Aorta (tissue), 5 donors: ENCODE measurements at places on chromosomes 1 and 21. TPM values are rescaled to one million over a fixed set of nuclear protein-coding genes. Genes with fewer than 3 reads are reported as not detected.
A peak's percentile ranks its signal among the peaks of the same experiment; 100 is the strongest.

The ZNF695 gene
- polyA plus RNA-seq, result not detected

The C1QC gene
- polyA plus RNA-seq, result 230 TPM

DNA sequence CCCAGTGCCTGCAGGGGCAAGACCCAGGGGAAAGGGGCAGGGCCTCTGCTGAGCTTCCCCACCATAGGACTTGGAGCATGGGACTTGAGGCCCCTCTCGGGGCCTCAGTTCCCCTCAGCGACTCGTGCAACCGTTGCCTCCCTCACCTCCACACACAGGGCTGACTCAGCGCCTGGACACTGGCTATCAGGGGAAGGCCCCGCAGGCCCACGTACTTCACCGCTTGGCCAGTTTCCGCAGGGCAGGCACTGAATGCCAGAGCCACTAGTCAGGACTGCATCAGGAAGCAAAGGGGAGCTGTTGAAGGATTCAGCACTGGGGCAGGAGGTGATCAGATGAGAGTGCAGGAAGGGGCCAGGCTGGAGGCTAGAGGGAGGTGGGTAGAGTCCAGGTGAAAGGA lies 15.5 kb upstream of the FAM131C start:
- no peaks in the 10 kb centered on the region for H3K4me1 ChIP-seq
- no peaks in the 10 kb centered on the region for H3K36me3 ChIP-seq
- no peaks in the 10 kb centered on the region for H3K27me3 ChIP-seq
- H3K27ac ChIP-seq, result no peak overlapping the region
- H3K4me3 ChIP-seq, result no peak overlapping the region

GRCh38 chr1:237687804-237688203 lies 202.9 kb downstream of the ZP4 start:
- no peak overlapping the region for H3K4me3 ChIP-seq
- DNase-seq, result no peak

GRCh38 chr1:215878843-215879242 lies 311.7 kb downstream of the KCTD3 start:
- H3K4me1 ChIP-seq, result no peaks in the 10 kb centered on the region
- no peak overlapping the region for H3K27ac ChIP-seq
- H3K27me3 ChIP-seq, result no peaks in the 10 kb centered on the region
- DNase-seq, result no peak
- no peak overlapping the region for H3K4me3 ChIP-seq

GRCh38 chr1:28243685-28244311 lies 7.9 kb downstream of the ATP5IF1 start:
- H3K4me3 ChIP-seq, result no peak overlapping the region
- no peaks in the 10 kb centered on the region for H3K4me1 ChIP-seq
- no peaks in the 10 kb centered on the region for H3K36me3 ChIP-seq
- H3K27me3 ChIP-seq, result no peaks in the 10 kb centered on the region

DNA sequence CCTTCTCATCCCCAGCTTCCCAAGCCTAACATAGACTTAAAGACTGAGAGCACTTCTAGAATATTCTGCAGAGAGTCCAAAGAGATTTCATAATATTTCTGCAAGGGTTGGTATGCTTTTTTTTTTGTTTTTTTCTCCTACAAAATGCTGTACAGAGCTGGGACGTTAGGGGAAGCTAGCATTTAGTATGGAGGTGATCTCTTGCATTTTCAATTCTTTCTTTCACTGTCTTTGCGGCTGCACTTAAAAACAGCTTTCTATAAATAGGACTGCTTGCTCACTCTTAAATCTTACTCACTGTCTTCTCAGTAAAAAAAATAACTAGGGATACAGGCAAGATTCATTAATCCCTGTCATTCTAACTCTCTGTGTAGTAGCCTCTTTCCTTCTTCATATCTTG lies 7.4 kb downstream of the DSCAM start:
- H3K4me1 ChIP-seq, result no peaks in the 10 kb centered on the region
- H3K27ac ChIP-seq, result no peak overlapping the region
- no peak for DNase-seq
- H3K4me3 ChIP-seq, result no peak overlapping the region

DNA sequence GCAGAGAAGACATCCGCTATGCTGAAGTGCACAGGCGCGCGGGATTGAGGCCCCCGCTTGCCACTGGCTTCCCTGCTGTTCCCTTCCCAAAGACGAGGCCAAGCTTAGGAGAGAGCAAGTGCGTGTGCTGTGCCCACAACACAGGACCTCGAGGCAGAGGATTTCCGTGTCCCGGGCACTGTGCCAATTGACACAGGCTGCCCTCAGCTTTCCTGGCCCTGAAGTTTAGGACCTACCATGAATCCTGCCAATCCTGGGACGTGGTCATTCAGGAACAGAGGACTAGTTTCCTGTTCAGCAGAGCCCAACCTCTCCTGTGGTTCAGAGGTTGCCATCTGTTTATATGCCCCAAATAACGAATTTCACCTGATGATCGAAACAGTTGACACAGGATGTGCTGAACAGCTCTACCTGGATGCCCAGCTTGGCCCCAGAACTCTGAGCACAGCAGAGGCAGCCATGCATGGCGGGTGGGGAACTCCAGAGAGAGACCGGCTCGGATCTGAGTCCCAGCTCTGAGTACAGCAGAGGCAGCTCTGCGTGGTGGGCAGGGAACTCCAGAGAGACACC lies 22.0 kb downstream of the SLC37A1 start:
- DNase-seq, result no peak
- no peak overlapping the region for H3K27ac ChIP-seq
- no peaks in the 10 kb centered on the region for H3K36me3 ChIP-seq

The SPATA45 gene
- polyA plus RNA-seq, result not detected

The CLCA4 gene
- polyA plus RNA-seq, result 13.4 TPM

DNA sequence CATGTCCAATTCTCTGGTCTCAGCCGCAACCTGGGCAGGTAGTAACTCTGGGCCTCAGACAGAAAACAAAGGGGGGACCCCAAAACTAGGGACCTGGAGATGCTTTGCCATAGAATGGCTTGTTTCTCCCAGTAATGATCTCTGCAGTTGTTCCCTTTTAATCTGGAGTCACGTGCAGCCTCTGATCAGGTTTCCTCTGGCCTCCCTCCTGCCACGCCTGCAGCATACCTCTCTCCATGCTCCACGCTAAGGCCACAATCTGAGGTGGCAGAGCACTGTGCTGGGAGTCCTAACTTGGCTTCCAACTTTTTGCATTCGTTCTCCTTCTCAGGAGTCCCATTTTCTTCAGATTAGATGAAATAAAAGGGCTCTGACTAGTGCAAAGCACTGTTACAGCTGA lies 1.9 kb downstream of the PABPC4 start:
- no peak overlapping the region for H3K4me3 ChIP-seq
- no peak for DNase-seq
- H3K27me3 ChIP-seq, result no peaks in the 10 kb centered on the region
- H3K4me1 ChIP-seq, result no peaks in the 10 kb centered on the region
- H3K27ac ChIP-seq, result no peak overlapping the region
- H3K36me3 ChIP-seq, result peaks cover 2% of the 10 kb centered on the region

GRCh38 chr1:96651517-96651916 lies 70.1 kb upstream of the PTBP2 start:
- no peak overlapping the region for H3K4me3 ChIP-seq
- DNase-seq, result no peak
- no peaks in the 10 kb centered on the region for H3K4me1 ChIP-seq

The LDLRAD1 gene
- polyA plus RNA-seq, result not detected

GRCh38 chr1:223233410-223234169 lies 90.5 kb upstream of the TLR5 start:
- DNase-seq, result no peak
- no peak overlapping the region for H3K4me3 ChIP-seq
- H3K27ac ChIP-seq, result no peak overlapping the region
- no peaks in the 10 kb centered on the region for H3K4me1 ChIP-seq

The OR2T2 gene
- polyA plus RNA-seq, result not detected

DNA sequence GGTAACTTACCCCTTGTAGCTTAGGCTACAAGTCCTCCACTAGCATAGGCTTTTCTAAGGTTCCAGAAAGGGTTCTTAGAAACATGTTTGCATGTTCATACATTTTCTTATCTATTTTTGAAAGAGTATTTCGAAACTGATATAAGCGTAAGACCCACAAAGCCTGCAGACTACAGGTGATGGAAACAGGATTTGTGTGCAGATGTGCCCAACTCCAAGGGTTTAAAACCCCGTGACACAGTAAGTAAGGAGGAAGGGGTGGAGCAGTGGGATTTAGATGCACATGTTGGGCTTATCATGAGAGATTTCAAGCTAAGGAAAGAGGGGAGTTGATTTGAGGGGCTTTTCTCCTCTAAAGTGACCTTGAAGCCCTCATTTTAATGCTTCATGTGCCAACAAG lies 164.7 kb downstream of the LTN1 start:
- H3K36me3 ChIP-seq, result no peaks in the 10 kb centered on the region
- no peaks in the 10 kb centered on the region for H3K27me3 ChIP-seq
- no peak for DNase-seq

GRCh38 chr21:32411350-32412161 lies 950 bp upstream of the EVA1C start:
- peak overlapping the region; percentile 67 for H3K4me3 ChIP-seq
- no peaks in the 10 kb centered on the region for H3K36me3 ChIP-seq
- peaks cover 5% of the 10 kb centered on the region for H3K4me1 ChIP-seq
- H3K27me3 ChIP-seq, result no peaks in the 10 kb centered on the region
- DNase-seq, result peak; percentile 93

The CFH gene
- polyA plus RNA-seq, result 647 TPM

The NTMT2 gene
- polyA plus RNA-seq, result not detected

- H3K36me3 ChIP-seq, result no peaks in the 10 kb centered on the region
- DNase-seq, result no peak
- no peaks in the 10 kb centered on the region for H3K27me3 ChIP-seq
- no peak overlapping the region for H3K4me3 ChIP-seq
- H3K4me1 ChIP-seq, result no peaks in the 10 kb centered on the region
Measured at GRCh38 chr1:100604372-100604771, 66.4 kb downstream of the GPR88 start.
